Stimulated activated naive CD8-positive, alpha-beta T cell treated with anti-CD3 and anti-CD28 coated beads, Interleukin-15, Interleukin-2, amounts not matched to agents 100 U/mL and 50 U/mL, for 24 hours (primary cell): ENCODE measurements at places on chromosomes 3 and 15.

- DNase-seq, result no peak
These were observed 3.9 kb downstream of the CILP start for GRCh38 chr15:65207280-65207840.

- no peak for DNase-seq
These were observed 141.7 kb downstream of the OSBPL10 start for GRCh38 chr3:31839144-31839917.

- DNase-seq, result no peak
These were observed 26.2 kb downstream of the ATP13A3 start for GRCh38 chr3:194460566-194460965.

DNA sequence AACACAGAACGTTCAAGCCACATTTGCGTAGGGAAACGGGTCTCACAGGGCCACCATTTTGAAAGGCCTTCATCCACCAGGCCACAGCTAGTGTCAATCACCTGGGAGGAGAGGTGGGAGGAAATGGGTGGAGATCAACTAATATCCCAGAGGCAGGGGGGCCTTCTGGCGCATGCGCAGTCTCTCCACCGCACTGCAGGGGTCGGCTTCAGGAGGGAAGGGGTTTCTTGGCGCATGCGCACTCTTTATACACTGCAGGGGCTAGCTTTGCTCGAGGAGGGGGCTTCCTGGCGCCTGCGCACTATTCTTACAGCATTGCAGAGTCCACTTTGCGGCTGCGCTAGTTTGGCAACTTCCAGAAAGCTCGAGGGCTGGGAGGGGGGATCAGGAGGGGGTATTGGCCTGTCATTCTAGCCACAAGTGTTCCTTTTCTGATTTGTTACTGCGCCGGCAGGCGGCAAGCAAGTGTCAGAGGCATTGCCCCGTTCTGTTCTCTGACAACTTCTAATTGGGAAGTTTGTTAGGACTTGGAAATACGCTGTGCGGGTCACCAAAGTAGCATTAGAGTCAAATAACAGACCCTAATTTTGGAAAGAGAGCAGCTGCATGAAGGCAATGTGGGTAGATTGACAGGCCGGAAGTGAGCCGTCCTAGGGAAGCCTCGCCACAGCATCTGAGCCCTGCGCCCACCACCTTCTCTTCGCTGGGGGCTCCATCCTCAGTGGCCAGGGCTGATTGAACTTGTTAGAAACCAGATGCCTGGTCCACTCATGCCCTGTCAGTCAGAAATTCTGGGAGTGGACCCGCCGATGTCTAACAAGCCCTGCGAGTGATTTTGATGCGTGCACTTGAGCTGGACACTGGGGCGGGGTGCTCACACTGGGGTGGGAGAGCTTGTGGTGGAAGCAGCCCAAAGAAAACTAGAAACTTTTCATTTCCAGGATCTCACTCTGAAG is 173.5 kb upstream of the NDN start:
- no peak for DNase-seq

DNA sequence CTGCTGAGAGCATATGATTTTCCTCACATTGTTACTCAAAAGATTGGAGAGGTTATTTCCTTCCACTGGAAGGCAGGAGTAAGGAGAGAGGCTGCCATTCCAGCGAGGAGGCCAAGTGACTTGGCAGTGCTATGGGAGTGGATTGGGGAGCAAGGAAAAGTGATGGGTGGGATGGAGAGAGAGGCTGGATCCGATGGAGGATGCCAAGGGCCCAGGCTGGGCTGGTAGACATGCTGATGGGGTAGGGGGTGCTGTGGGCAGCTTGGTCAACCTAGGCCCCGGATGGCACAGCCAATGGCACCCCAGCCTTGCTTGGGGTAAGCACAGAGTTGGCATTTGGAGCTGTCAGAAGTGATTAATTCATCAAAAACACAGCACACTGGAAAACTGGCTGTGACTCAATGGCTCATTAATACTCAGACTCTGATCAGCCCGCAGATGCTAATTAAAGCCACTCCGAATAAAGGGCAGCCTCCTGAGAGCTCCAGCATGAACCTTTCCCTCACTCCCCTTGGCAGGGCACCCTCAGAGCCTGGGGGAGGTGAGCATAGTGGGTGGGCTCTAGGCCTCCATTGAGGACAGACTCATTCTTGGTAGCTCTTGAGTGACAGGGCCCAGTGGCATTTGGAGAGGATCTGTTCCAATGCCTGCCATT is 22.1 kb upstream of the SLC6A1 start:
- no peak for DNase-seq

DNA sequence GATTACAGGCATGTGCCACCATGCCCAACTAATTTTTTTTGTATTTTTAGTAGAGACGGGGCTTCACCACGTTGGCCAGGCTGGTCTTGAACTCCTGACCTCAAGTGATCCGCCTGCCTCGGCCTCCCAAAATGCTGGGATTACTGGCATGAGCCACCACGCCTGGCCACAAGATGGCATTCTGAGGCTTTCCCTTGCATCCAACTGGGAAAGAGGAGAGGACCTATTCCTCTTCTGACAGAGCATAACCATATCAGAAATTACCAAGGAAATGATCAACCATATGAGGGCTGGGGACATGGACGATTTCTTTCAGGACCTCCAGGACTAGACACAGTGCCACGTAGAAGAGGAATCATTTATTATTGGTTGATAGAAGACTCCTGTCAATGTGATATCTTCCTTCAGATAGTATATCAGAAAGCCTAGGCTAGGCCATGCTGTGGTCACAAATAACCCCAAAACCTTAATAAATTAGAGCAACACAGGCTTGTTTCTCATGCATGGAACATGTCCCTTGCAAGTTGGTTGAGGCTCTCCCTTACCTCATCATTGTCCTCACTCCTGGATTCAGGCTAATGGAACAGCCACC is 372.3 kb upstream of the IL12A start:
- DNase-seq, result no peak

DNA sequence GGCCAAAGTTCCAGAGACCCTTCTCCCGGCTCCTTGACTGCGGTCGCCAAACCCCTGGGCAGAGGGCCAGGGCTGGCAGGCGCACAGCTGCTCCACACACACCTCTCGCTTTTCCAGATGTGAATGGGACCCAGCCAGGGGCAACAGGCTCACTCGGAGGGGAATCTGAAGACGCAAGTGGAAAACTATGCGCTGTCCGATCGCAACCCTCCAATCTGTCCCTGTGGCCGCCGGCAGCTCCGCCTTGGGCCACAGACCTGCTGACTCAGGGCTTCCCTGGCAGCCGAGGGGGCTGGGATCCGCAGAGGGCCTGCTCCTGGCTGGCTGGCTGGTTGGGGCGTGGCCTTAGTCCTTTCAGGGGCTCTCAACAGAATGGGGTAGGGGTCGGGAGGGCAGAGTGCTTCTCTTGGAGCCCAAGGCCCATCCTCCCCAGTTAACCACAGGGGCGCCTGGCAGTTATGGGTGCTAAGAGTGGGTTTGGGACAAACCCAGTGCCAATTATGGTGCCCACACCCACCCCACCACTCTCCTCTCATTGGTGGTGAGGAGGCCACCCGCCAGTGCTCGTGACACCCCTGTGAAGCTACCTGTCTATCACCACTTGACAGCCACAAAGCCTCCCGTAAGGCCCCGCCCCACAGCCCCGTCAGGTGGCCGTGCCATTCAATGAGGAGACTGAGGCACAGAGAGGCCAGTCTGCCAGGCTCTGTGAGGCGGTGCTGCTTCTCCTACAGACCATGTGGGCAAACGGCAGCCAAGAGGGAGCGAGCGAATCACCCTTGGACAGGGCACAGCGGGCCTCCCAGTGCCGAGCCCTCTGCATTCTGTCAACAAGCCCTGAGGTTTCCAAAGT is 53.8 kb downstream of the IQSEC1 start:
- no peak for DNase-seq

GRCh38 chr3:14001136-14001535 is 121.3 kb upstream of the WNT7A start:
- no peak for DNase-seq

DNA sequence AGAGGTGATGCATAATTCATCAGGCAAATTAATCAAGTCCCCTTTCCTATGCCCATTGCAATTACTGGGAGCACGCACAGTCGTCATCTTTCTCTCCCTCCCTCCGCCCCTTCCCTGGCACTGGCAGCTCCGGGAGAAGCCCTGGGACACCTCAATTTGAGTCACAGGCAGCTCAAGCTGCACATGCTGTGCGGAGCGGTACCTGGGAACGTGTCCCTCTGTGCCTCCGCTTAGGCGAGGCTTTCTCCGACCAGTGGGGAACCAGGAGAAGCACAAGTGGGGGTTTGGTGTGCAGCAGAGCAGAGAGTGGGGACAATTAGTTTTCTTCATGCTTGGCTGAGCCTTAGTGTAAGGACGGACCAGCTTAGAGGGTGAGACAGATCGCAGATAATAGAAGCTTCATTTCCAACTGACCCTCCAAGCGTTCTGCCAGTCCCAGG is 88.3 kb downstream of the SOX14 start:
- no peak for DNase-seq

GRCh38 chr3:49316696-49317457 is 23.0 kb downstream of the USP4 start:
- DNase-seq, result no peak

GRCh38 chr15:76199106-76200082 is 111.9 kb downstream of the ETFA start:
- DNase-seq, result no peak
